GM20000 (cell line): ENCODE measurements at places on chromosomes 2 and 18.

GRCh38 chr2:182110347-182110746 is 124.7 kb downstream of the PPP1R1C start:
- DNase-seq, result no peak

DNA sequence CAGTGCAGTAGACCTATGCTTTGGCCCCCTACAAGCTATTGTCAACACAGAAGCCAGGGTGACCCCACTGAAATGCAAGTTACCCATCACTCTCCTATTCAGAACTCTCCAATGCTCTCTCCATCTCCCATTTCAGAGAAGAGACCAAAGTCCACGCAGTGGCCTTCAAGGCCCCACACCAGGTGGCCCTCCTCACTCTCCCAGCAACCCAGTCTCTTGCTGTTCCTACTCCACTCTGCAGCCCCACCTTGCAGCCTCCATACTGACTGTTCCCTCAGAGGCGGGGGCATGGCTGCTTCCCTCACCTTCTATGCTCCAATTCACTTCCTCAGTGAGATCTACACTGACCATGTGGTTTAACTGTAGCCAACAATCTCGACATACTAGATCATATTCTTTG is 313.3 kb downstream of the CELF4 start:
- DNase-seq, result no peak

GRCh38 chr2:167579826-167580225 is 667.6 kb downstream of the STK39 start:
- DNase-seq, result no peak

DNA sequence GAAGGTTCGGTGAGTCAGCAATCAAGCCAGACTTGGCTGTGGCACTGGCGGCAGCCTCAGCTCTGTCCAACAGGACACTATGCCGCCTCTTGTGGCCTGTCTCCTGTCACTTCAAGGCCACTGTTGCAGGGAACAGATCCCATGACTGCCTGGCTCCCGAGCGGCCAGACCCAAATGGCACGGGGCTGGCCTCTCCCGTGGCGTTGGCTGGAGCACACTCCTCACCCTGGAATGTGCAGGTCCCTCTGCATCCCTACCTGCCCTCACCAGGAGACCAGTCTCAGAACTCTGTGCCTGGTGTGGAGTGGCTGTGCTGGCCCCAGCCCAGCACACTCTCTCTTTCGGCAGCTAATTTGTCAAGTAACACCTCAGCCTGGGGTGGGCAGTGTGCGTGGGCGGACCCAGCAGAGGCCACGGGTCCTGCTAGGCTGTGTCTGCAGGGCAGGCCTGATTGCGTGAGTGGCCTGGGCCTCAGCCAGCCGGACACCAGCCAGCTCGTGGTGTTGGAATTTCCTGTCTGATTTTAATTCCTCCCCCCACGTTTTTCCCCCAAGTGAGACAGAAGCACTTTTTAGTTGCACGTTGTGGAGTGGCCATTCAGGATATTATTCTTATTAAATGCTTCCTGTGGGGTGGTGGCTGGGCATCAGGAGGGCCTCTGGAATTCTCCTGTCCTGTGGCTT is 179.3 kb downstream of the GLI2 start:
- no peak for DNase-seq

DNA sequence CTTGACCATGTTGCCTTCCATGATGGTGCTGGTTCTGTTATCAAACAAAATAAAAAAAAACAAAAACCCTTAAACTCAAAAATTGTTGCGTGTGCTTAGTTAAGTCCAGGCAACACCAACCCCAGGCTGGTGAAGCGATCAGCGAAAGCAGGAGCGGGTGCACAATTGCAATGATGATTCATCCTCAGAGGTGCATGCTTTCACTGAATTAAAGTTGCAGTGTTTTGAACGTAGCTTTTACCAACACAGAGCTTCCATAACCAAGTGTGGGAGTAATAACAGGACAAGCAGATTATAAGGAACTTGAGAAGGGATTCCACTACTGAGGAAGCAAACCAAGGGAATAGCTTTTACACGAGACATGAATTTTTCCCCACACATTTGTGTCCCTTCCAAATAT is 39.7 kb upstream of the RAPH1 start:
- DNase-seq, result no peak

DNA sequence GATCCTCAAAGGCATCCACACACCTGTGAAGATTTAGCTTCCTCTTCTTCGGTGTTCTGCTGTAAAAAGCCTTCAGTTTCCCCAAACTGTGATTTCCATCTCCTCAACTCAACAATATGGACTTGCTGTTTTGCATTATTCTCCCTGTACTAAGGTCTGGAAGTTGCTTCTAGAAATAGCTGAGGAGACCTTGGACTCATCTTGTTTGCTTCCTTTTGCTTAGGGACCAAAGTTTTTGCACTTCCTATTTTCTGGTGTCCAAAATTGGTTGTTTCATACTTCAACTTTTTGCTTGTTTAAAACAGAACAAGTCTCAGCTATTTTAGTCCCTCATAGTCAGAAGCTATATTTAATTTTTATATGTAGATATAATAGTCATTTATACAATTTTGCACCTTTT is 201.9 kb upstream of the COPS8 start:
- DNase-seq, result no peak

- DNase-seq, result no peak
Measured at GRCh38 chr2:33081691-33082090, 134.9 kb downstream of the LTBP1 start.

GRCh38 chr2:203002054-203002821 is 12.4 kb upstream of the NBEAL1 start:
- no peak for DNase-seq

GRCh38 chr2:234165421-234165820 is 114.9 kb downstream of the SPP2 start:
- no peak for DNase-seq

GRCh38 chr2:31004257-31004656 is 134.0 kb downstream of the GALNT14 start:
- no peak for DNase-seq

GRCh38 chr2:141698500-141698899 is 432.3 kb downstream of the LRP1B start:
- DNase-seq, result no peak

DNA sequence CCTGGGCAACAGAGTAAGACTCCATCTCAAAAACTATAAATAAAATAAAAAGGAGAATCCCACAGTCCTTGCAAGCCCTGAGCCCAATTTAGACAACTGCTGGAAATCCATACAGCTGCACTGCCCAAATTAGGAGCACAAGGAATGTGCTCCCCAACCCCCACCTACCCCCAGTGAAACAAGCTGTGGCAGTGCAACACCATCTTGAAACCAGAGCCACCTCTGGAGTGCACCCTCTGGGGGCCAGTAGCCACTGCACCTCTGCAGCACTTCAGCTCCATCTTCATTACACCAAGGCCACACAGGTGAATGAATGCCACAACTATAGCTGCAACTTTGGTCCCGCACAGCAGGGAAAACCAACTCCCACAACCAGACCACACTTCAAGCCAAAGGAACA is 37.3 kb downstream of the USP34 start:
- DNase-seq, result no peak

GRCh38 chr18:9359796-9360195 is 25.2 kb downstream of the TWSG1 start:
- DNase-seq, result no peak

DNA sequence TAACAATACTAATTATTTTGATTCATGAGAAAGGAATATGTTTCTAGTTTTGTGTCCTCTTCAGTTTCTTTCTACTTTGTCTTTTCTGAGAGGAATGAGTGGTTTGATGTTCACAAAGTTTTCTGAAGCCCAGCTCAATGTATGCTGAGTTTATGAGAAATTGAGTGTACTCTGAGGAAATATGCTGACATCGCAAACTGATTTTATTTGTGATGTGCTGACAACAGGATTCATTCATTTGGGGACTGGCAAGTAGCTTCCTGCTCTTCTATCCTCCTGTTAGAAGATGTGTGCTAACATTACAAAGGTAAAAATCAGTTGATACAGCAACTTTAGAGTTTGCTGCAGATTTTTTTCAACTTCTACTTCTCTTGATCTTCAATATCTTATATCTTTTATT is 403.2 kb upstream of the CDH19 start:
- no peak for DNase-seq

DNA sequence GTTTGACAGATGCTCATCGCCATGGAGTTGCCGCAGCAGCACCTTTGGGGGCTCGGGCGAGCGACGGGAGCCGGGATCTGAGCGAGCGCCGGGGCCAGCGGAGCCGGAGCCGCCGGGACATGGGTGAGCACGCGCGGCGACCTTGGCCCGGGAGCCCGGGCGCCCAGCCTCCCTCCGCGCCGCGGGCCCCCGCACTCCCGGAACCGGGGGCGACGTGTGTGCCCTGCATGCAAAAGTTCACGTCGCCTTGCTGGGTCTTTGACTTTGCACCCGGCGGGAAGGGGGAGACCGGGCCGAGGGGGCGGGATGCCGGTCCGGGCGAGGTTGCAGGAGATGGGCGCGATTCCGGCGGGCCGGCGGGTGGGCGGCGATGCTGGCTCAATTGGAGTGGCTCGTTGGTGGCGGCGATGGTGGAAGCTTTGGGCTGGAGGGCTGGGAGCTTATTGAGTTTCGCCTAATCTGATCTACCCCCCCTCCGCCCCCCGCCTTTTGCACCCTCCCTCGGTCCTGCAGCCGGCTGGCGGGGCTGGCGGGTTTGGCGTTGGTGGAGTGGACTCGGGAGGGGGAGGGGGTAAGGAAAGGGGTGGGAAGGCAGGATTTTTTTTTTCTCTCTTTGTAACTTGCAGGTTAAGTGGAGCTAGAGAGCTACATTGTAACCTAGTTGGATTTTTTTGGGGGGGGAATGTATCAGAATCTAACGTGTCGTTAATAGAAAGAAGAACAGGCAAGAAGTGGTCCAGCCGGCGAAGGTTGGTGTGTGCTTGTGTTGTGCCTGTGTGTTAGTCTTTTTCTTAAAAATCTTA is at the start of gene SETBP1:
TSS of gene SETBP1 (plus strand) at position 616 of the 803 bp plus-strand sequence. CDS start 20,459 bp downstream, outside the sequence.
- DNase-seq, result peak; percentile 78

- no peak for DNase-seq
Measured at GRCh38 chr2:52539026-52539970, 1228.3 kb upstream of the CHAC2 start.

- no peak for DNase-seq
Measured at GRCh38 chr2:59961746-59962145, 591.7 kb downstream of the BCL11A start.

DNA sequence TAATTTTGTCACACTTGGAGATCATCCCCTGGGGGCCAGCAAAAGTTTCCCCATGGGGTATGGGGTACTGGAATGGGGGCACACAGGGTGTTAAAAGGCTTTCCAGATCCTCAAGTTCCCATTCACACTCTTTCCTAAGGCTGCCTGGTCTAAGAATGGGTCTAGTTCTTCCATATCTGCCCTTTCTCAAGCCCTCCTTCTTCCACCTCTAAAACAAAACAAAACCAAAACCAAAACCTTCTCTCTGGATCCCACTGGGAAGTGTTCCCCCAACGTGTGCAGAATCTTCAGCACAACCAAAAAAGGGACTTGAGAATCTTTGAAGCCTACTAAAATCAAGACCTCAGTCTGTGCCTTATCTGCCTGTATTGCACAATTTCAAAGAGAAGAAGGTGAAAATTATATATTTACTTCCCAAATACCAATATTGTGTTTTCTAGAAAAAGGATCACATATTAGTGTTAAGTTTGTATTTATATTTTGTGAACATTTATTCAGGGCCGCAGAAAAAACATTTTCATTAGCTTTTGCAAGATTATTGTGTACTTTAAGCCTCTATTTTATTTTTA is 207.2 kb upstream of the TCF4 start:
- no peak for DNase-seq

DNA sequence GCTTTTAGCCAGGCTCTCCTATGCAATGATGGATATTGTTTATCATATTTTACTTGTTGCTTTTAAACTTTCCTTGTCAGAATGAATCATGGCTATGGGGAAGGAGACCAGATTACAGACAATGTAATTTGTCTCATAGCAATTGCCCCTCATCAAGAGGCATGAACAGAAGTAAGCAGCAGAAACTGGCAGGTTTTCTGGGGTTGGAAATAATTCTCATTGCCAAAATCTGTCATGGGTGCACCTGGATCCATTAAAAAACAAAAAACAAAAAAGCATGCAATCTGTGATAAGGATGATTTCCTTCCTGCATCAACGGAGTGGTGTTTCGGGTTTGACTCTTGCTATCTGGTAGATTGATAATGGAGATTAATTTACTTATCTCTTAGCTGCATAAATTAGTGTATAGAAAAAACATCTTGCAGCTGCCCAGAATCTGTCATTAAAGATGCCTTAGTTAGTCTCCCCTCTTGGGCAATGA is 419.6 kb downstream of the SOX11 start:
- no peak for DNase-seq

DNA sequence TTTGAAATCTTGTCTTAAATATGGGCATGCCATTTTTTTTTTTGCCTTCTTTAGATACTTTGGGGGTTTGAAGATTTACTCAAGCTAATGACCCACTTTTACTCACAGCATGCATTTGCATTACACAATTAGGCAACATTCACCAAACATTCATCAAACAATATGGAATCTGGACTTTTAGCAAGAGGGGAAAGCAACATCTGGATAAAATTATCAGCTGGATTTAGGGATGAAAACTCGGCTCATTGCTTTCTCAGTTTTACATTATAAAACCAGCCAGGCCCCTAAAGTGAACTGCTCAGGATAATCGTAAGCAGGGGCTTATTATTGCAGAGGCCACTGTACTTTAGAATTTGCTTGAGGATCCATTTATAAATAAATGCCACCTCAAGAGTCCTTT is 44.7 kb downstream of the SOX11 start:
- no peak for DNase-seq

DNA sequence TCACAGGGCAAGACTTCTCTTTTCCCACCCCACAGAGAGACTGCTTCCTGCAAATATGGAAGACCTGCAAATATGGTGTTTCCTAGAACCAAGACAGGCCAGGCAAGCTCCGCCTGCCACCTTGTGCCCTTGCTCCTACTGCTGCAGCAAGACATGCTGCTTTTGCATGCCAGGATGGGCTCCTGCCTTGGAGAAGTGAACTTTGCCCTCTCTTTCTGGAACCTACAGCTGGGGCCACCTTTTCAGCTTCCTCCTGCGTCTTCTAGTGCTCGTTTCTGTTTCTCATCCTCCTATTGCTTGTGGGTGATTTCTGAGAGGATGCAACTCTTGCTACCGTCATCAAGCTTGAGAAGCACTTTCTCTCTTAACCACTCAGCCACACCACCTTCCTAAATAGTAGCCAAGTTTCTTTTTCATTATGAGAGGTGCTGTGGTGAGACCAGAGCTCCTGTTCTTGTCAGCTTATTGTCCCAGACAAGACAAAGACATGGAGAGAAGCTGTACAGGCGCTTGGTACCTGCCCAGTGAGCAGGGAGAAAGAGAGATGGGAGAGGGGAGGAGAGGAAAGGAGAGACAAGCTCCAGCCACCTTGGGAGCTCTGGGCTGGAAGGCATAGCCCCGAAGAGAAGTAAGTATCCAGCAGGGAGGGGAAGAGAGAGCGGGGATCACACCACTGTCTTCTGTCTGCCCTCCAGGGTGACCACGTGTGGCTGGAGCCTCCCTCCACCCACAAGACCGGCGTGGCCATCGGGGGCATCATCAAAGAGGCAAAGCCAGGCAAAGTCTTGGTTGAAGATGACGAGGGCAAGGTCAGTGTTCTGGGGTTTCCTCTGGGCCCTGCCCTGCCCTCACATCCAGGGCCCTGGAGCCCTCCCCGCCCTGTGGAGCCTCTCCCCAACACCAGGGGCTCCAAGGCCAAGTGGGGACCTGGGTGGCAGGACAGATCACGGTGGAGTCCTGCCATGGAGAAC is 28.3 kb downstream of the MYO7B start:
- peak; percentile 89 for DNase-seq
